ENCODE measurements at places on chromosomes 16 and 17.

DNA sequence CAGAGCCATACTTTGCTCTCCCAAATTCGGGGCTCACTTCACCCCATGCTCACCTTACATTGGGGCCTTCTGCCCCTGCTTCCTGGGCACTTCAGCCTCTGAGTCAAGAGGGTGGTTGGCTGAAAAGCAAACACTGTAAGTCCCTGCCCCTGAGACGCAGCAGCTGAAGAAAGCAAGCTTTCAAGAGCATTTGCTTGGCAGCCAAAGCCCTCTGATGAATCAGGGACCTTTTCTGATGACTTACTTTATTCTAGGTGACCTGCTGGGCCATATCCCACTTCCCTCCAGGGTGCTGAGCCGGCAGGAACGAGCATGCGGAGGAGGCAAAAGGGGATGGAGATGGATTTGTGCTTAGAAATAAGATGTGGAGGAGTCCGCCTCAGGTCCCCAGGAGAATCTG lies 147.0 kb upstream of the TNRC6C start:
- no peak for DNase-seq

DNA sequence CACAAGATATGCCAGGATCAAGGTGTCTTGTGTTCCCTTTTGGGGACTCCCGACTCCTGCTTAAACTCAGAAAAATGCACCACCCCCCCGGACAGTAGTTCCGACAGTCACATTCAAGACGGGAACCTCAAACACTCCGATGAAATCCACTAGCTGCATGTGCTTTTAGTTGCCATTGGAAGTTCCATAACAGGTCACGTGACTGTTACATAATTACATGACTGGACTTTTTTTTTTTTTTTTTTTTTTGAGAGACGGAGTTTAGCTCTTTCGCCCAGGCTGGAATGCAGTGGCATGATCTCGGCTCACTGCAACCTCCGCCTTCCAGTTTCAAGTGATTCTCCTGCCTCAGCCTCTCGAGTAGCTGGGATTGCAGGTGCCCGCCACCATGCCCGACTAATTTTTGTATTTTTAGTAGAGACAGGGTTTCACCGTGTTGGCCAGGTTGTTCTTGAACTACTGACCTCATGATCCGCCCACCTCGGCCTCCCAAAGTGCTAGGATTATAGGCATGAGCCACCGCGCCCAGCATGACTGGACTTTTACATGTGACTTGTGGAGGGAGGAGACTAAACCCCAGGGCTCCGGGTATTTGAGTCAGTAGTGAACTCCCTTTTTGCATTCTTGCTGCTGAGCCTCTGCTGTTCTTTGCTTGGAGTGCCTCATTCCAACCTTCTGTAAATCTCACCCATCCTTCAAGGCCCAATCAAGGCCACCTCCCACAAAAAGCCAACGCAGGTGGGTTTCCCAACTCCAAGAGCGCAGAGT lies 1.6 kb downstream of the SIRT7 start:
- DNase-seq, result no peak

DNA sequence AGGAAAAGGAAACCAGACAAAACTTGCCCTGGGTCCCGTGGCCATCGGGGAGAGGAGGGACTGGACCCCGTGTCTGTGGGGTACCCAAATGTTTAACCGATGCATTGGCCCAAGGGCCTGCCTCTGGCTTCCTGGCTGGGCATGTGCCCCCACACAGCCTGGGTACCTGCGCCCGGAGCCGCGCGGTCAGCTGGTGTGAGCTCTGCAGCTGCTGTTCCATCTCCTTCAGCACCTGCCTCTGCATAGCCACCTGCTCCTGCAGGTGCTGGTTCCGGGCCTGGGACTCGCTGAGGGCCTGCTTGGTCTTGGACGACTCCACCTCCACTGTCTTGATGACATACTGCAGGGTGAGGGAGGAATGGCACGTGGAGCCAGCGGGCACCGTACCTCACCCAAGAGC lies 31.9 kb downstream of the KIFC3 start:
- no peak for DNase-seq

DNA sequence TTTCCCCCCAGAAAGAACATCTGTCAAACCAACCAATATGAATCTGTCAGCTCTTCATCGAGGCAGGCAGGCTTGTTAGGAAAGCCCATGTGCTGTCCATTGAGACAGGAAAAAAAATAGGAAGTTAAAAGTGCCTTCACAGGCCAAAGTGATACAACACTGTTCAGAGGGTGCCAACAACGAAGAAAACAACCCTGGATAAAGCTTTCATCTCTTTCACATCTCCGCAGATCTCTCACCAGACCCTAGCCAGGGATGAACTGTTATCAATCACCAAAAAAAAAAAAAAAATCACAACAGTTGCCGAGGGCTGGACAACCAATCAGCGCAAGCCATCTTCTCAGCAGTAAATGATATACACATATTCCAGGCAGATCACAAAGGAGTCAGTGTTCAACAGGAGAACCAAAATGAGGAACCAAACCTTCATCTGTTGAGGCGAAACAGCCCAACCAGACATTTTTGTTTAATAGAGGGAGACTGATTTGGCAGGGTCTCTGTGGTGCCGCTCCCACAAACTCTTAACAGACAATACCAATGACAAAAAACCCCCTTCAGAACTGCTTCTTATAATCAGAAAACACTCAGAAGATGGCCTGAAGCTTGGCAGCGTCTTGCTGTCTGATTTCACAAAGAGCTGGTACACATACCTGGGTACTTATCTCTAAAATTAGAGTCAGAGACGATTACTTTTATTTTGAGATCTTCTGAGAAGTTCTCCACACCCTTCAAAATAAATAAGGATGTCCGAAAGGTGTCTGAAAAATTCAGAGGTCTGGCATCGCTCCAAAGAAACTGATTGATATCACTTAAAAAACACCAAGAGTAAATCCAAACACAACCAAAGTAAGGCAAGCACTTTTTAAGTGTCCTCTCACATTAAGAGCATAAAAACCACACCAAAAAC lies 1.8 kb downstream of the MAP3K14 start:
- no peak for DNase-seq

GRCh38 chr17:30939051-30939689 lies 17.4 kb downstream of the ADAP2 start:
- DNase-seq, result no peak

GRCh38 chr17:73257516-73257915 lies 4.2 kb downstream of the CPSF4L start:
- DNase-seq, result no peak

DNA sequence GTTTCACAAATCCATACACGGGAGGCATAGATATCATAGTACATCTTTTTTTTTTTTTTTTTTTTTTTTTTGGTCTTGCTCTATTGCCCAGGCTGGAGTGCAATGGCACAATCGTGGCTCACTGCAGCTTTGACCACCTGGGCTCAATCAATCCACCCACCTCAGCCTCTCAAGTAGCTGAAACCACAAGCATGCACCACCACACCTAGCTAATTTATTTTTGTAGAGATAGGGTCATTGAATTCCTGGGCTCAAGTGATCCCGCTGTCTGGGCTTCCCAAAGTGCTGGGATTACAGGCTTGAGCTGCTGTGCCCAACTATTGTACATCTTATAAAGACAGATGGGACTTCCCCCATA lies 3.5 kb upstream of the RAPGEFL1 start:
- DNase-seq, result no peak

GRCh38 chr16:77469634-77470033 lies 34.8 kb upstream of the ADAMTS18 start:
- DNase-seq, result no peak

GRCh38 chr16:3008690-3009037 lies 4.1 kb upstream of the CLDN9 start:
- DNase-seq, result no peak

GRCh38 chr16:87392821-87393679 lies 914 bp downstream of the MAP1LC3B start:
- peak; percentile 65 for DNase-seq

DNA sequence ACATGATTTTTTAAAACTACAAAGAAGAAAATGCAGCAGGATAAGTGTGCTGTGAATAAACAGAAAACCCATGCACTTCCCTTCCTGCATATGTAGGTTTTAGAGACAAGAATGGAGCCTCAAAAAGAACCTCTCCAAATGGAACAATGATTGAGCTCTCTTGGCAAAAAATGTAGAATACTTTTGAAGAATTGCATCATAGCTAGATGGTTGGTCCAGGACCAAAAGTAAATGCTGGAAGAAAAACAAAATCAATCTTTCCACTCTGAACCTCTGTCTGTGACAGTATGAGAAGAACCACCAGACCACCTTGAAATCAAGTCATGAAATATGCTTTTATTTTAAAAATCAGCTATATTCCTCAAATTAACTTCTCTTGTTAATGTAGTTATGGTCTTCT lies 17.5 kb downstream of the HELZ start:
- DNase-seq, result no peak

GRCh38 chr16:2077016-2077415 lies 29.2 kb downstream of the TSC2 start:
- DNase-seq, result no peak

DNA sequence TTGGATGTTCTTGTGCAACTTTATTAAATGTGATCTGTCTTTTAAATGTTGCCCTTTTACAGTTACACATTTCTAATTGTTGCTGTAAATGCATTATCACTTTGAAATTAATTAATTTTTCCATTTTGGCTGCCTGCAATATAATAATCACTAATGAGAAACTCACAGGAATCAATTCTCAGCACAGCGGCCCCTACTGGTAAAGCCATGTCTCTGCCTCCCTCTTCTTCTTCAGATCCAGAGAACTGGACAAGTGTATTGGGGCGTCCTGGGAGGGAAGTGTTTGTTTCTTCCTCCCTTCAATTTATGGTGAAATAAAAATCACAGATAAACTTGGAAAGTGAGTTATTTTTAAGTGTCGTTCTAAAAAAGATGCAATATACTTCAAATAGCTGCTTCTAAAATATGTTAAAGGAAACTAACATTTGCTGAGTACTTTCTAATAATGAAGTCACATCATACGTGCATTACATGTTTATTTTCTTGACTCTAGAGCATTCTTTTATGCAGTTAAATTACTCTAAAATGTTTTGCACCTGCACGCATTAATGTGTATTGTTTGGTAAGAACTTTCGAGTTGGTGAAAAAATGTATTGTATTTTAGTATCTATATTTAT lies 338.0 kb downstream of the WWOX start:
- peak; percentile 54 for DNase-seq

DNA sequence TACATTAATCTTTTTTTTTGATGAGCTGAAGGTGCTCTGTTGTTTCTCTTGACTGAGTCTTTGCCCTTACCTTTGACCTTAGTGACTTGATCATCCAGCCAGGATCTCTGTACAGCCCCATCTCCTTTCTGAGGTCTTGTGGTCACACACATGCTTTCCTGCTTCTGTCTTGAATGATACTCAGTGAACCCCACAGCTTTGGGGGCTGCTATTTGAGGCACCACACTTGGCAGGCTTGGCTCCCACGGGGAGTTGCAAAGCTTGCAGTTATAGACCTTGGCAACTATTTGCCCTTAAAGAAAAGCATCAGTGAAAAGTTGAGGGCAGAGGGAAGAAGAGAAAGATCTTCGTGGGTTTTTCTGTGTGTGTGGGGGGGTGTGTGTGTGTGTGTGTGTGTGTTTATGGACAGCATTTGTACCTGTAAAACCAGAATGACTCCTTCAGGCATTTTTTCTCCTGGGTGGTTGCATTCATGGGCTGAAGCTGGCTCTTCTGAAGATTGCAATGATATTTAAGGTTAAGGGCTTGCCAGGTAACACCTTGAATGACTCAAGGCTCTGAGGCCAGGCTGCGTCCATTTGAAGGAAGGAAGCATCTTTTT lies 101.6 kb downstream of the MSI2 start:
- no peak for DNase-seq

GRCh38 chr17:36608794-36609497 lies 7.6 kb downstream of the MRM1 start:
- DNase-seq, result no peak

DNA sequence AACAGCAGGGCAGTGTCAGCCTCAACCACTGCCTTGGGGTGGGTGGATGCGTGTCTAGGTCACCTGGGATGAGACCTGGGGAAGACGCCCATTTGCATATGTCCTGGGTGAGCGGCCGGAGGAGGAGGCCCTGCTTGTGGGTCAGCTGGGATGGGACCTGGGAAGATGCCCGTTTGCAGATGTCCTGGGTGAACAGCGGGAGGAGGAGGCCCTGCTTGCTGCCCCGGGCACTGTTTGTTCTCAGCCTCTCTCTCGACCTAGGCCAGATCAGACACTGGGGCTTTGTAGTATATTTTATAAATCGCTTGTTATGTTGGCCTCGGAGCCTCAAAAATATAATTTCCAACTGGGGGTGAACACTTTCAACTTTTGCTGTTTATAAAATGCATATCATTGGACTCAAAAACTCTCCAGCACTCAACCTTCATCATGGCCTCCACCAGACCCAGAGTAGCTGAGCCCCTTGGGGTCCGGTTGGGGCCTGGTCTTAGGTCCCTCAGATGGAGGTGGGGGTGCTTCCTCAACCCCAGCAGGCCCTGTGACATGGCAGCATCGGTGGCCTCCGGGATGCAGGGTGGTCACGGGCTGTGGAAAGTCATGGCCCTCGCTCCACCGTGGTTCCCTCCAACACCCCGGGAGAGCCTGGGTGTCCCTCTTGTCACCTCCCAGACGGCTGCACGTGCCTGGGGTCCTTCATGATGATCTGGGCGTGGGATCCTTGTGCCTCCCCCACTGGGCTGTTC lies 17.3 kb downstream of the DBNDD1 start:
- DNase-seq, result no peak

DNA sequence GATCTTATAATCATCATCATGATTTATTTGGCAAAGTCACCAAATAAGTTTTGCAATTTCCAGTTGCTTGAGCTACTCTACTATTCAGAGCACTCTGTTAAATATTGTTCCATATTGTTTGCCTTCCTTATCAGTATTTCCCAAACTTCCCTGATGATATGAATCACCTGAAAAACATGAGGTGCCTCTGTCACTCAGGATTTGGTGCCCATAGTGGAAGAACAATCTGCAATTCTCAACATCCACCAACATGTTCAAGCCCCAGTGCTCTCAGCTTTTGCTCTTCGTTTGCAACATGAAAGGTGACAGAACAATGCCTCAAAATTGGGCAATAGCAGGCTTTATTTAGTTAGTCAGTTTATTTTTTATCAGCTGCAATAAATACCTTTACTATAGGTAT lies 28.6 kb upstream of the WSB1 start:
- DNase-seq, result no peak
